Stimulated activated CD8-positive, alpha-beta memory T cell treated with anti-CD3 and anti-CD28 coated beads, Interleukin-4, amount 100 ng/mL, for 4 hours (primary cell): ENCODE measurements at places on chromosomes 1 and 21.

DNA sequence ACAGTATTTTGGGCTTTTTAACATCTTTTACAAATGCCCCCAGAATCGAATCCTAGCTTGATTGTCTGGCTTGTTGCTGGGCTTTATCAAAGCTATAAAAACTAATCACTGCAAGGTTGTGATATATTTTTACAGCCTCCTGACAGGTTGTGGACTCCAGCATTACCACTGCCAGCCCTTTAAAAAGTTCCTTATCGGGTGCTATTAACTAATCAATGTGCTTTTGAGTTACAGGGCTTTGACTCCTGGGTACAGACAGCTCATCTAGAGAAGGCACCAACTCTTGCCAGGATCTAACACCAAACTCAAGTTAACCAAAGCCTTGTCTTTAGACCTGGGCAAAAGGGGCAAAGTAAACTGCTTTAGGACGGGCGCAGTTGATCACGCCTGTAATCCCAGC lies 16.6 kb downstream of the GON4L start:
- no peak for DNase-seq

GRCh38 chr1:169484683-169485430 lies 887 bp downstream of the SLC19A2 start:
- DNase-seq, result no peak

GRCh38 chr1:224727351-224728289 lies 111.5 kb downstream of the CNIH3 start:
- no peak for DNase-seq

DNA sequence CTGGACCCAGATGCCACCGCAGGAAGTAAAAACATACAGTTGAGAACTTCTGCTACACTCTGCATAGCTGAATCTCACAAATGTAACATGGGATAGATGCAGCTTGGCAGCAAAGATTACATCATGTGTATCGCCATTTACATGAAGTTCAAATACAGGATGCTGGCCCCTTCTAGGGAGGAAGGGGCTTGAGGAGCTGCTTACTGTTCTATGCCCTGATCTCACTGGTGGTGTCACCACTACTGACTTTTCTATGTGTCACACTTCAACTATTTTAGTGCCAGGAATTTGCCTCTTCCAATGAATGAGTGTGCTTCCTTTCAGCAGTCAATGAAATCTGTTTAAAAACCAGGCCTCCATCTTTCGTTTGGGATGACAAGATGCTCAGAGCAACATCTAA lies 31.1 kb downstream of the MRAP start:
- DNase-seq, result no peak

DNA sequence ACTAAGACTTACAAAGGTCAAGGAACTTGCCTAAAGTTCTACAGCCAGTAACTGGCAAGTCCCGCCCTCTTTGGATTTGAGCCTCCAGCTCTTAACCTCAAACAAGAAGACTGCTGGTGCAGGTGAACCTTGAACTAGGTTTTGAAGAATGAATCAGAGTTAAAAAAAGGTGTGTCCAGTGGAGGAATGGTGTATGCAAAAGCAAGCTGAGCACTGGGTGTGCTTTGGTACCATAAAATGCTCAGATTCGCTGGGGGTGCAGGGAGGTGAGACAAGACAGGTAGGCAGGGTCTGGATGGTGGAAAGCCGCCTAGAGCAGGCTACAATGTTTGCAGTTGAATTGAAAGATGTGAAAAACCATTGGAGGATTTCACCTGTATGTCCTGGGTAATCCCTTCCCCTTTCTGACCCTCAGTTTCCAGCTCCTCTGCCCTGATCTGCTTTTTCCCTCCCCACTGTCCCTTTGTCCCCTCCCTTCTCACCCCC lies 39.8 kb downstream of the FOXD2 start:
- no peak for DNase-seq

- DNase-seq, result no peak
These were observed 162.4 kb upstream of the POU3F1 start for GRCh38 chr1:38208716-38209632.

- DNase-seq, result no peak
These were observed 13.5 kb downstream of the SLC2A1 start for GRCh38 chr1:42945164-42945563.
